Stimulated activated CD4-positive, alpha-beta T cell treated with anti-CD3 and anti-CD28 coated beads, Interleukin-2, amount 100 ng/mL, for 48 hours (primary cell): ENCODE measurements at places on chromosomes 16 and 17.

- no peak for DNase-seq
These were observed 51.8 kb downstream of the VAC14 start for GRCh38 chr16:70749006-70749678.

DNA sequence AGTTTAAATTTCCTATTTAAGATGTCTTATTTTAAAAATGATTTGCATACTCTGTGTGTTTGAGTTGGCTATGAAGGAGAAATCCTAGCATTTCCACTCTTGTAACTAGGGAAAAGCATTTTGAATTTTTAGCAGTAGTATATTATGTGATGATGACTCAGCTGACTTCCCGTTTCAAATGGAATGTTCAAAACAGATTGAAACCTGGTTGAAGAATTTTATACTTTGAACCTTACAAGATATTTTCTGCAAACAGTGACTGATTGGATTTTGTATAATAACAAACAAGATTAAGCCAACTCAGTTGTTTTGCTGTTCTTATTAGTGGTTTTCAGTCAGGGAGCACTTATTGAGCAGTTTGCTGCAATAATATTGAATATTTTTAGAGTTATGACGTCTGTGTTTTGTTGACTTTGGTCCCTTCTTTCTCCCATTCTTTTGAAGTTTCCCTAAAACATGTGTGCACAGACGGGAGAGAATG is 8.0 kb downstream of the TNRC6A start:
- no peak for DNase-seq

DNA sequence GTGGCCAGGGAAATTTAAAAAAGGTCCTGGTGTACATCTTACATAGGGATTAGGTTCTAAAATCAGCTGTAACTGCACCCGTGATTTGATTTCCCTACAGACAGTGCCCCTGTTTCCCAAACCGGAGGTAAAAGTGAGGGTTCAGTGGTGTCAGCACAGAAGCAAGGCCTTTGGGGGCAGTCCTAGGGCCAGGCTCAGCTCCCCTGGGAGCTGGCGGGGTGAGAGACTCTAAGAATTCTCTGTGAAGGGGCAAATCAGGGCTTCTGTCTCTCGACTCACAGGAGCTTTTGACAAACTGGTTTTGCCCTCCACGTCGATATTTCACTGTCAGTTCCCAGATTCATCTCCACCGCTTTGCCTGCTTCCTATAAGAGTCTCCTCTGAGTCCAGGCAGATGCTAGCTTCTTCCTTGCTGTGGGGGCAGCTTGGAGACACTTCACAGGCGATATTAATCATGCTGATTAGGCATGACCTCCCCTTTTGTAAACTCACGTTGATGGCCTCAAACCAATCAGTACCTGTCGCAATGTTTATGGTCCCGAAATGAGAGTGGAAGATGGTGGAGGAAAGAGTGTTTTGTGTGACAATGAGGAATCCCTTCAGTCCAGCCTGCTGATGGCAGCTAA is 234.2 kb upstream of the TOX3 start:
- DNase-seq: no peak

DNA sequence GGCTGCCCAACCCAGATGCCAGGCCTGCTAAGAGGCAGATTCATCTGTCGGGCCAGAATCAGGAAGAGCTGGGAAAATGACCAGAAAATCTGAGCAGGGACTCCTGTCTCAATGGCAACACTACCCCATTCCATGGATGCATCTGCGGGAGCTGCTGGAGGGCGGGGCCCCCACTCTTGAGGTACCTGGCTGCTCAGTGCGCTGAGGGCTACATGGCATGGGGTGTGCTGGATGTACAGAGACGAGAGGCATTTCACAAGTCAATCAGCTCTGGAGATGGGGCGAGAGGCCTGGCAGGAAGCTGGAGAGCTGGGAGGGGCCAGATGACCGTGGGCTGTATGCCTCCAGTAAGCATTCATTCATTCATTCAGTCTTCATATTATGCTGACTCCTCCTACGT is 6.4 kb downstream of the SDK2 start:
- DNase-seq: no peak

- no peak for DNase-seq
These were observed 20.7 kb downstream of the TXNDC11 start for GRCh38 chr16:11721781-11722467.

DNA sequence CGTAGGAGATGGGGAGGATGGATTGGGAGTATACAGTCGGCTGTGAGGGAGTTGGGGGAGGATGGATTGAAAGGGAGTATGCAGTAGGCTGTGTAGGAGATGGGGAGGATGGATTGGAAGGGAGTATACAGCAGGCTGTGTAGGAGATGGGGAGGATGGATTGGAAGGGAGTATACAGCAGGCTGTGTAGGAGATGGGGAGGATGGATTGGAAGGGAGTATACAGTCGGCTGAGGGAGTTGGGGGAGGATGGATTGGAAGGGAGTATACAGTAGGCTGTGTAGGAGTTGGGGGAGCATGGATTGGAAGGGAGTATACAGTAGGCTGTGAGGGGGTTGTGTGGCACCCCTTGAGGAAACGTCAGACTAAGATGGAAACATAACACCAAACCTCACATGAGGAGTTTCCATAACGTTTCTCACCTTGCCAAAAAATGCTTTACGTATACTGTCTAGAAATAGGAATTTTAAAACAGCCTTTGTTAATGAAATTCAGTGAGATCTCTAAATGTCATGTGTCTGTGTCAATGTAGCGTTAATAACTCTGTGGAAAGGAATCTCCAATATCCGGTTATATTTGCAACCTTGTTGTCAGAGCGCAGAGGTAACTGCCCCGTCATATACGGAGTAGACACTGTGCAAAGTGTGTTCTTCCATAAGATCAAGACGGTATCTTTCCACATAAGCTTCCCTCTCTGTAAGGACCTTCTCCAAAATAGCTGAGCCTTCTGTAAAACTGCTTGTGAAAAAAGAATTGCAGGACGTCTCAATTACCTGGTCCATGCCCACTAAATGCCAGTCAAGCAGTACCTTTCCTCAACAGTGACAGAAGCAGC is 6.3 kb upstream of the VPS53 start:
- DNase-seq: no peak
